Cardiac muscle cell (in vitro differentiated cells and primary cell): ENCODE measurements at places on chromosomes 3 and 15. TPM values are rescaled to one million over a fixed set of nuclear protein-coding genes. Genes with fewer than 3 reads are reported as not detected.

DNA sequence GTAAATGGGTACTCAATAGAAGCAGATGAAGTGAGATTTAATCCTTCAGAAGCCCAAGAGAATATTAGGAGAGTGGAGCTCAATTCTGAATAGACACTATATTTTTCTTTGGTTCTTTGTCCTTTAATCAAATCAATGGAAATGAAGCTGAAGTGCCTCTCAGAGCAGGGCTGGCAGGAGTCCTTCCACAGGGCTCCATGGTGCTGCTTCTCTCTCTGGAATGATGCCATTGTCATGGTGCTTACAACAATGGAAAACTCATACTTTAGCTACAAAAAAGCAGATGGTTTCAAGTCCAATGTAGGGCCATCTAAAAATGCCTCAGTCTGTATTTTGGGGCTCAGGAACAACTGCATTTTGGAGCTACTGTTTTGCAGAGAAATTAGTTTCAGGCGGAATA lies 125.1 kb downstream of the SNRK start:
- H3K27ac ChIP-seq: no peak overlapping the region
- no peak for DNase-seq
- no peaks in the 10 kb centered on the region for H3K27me3 ChIP-seq
- no peaks in the 10 kb centered on the region for H3K36me3 ChIP-seq

DNA sequence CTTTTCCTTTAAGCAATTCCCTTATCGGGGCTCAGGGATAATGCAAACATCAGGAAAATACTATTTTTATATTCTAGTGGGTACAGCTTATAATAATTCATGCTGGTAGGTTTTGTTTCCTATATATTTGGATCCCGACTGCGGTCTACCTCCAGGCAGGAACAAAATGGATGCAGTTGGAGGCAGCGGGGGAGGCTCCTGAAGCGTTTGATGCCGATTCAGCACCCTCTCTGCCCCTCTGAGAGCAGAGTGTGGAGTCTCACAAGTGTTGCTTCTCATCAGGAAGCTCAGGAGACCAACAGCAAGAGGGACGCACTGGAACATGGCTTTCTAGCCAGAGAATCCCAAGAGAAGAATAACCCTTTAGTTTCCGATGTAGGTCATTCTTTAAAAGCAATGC lies 104.9 kb downstream of the RORA start:
- no peaks in the 10 kb centered on the region for H3K27me3 ChIP-seq
- no peak for DNase-seq
- H3K36me3 ChIP-seq: no peaks in the 10 kb centered on the region
- no peaks in the 10 kb centered on the region for H3K4me1 ChIP-seq
- no peak overlapping the region for H3K27ac ChIP-seq

DNA sequence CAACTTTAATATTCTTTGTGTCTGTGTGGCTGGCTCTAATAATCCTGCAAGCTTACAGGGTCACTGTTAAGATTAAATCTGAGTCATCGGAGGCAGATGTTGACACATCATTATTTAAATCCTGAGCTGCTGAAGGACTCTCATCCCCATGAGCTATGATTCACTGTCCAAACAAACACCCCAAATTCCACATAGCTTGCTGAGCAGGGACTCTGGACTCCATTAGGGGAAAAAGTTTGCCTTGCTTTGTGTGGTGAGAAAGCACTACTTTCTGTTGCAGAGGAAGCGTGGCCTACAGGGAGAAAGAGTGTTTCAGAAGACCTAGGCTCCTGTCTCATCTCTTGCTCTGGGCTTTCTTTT lies 213.7 kb downstream of the PDCD6IP start:
- H3K27ac ChIP-seq: no peak overlapping the region
- H3K4me3 ChIP-seq: no peak overlapping the region
- peak; percentile 89 for DNase-seq
- no peaks in the 10 kb centered on the region for H3K27me3 ChIP-seq
- no peaks in the 10 kb centered on the region for H3K4me1 ChIP-seq

DNA sequence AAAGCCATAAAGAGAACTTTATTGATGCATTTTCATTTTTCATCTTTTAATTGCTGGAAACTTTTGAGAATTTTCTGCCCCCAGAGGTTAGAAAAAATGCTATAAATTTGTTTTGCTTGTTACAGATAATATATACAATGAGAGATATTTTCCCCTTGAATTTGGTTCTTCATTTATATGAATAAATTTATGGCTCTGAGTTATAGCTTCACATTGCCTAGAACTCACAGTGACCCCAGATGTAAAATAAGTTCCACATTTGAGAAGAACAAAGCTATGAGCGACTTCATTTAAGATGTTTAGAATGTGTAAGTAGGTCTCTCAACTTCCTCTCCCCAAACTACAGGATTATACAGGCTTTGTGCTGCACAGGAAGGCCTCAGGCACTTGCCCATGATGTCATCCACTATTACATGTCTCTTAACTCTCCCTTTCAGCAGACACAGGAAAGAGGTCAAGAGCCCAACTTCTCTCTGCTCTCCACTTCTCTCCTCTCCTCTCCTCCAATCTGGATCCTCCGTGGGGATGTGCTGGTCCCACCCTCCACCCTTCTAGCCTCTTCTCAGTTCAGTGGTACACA lies 92.8 kb downstream of the DUT start:
- no peaks in the 10 kb centered on the region for H3K4me1 ChIP-seq
- H3K27me3 ChIP-seq: no peaks in the 10 kb centered on the region
- DNase-seq: no peak
- no peaks in the 10 kb centered on the region for H3K36me3 ChIP-seq

SEMA6D gene
- 71.3 and 90.6 TPM in 2 replicates for total RNA-seq

ALPK3 gene
- total RNA-seq: 44.6 and 52.1 TPM in 2 replicates
